Stimulated activated CD4-positive, alpha-beta T cell treated with anti-CD3 and anti-CD28 coated beads, Interleukin-2, amount 100 ng/mL, for 24 hours (primary cell): ENCODE measurements at places on chromosomes 7 and 10.

- DNase-seq: no peak
These were observed 36.6 kb upstream of the PLPP4 start for GRCh38 chr10:120420421-120420820.

DNA sequence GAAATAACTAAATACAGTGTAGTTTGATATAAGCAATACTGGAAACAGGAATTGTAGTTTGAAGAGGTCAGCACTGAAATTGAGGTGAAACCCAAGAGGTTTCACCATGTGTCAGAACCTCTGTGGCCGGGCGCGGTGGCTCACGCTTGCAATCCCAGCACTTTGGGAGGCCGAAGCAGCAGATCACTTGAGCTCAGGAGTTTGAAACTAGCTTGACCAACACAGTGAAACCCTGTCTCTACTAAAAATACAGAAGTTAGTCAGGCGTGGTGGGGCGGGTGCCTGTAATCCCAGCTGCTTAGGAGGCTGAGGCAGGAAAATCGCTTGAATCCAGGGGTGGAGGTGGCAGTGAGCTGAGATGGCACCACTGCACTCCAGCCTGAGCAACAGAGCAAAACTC lies 13.7 kb downstream of the AHCYL2 start:
- DNase-seq: no peak

DNA sequence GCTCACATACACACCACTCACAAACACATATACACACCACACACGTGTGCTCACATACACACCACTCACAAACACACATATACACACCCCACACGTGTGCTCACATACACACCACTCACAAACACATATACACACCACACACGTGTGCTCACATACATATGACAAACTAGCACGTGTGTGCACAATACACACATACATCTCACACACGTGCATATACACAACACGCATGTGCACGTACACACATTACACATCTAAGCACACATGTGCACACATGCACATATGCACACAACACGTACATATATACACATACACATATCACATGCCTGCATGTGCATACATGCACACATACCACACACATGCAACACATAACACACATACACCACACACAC lies 78.3 kb upstream of the FOXK1 start:
- no peak for DNase-seq

DNA sequence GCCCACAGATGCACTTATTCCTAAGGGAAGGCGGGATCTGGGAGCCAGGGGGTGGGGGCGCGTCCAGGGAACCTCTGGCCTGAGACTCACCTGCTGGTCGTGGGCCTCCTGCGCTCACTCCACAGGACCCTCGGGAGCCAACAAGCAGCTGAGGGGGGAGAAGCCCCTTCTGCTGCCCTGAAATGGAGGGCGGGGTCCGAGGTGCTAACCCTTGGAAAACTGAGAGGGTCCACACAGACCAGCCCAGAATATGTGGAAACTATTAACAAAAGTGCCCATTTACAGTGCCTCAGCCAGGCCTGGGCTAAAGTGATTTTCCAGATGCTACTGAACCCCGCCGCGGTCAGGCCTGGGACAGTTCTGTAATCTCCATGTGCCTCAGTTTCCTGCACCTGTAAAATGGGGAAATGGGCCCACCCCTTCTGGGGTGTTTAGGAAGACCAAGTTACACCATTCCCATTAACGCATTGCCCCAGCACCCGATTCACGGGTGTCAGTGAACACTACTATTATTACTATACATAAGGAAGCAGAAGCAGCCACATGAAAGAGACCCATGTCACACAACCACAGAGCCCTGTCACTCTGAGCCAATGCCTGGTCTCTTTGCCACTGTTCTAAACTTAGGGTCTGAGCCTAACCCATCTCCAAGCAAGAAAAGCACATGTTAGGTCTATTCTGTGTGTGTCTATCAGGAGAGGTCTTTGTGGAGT lies 630 bp upstream of the VSTM4 start:
- DNase-seq: peak; percentile 5

GRCh38 chr10:45224219-45224841 lies 91.1 kb downstream of the OR13A1 start:
- DNase-seq: no peak

DNA sequence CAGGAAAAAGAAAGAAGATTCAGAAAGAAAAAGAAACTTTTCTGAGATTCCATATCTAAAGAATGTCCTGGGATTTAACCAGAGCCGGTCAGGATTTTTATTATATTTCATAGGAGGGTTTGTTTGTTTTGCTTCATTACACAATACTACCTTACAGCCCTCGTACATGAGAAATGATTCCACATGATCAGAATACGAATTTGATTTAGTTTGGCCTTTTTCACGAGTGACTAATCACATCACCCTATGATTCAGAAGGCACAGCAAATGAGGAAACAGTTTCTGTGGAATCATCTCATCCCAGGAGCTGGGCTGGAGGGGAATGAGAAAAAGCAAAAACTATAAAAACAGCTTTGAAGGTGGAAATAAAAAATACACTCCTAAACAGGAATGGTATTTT lies 54.7 kb upstream of the VWC2 start:
- no peak for DNase-seq

DNA sequence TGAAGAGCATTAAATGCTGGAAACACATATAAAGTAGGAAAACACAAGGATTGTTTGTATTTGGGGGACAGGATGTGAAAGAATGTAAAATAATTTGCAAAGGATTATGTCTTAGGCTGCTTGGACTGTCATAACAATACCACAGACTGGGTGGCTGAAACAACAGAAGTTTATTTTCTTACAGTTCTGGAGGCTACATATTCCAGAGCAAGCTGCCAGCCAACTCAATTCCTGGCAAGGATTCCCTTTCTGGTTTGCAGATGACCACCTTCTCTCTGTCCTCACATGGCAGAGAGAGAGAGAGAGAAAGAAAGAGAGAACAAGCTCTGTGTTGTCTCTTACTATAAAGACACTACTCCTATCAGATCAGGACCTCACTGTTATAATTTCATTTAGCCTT lies 8.8 kb upstream of the LAMB4 start:
- DNase-seq: no peak

DNA sequence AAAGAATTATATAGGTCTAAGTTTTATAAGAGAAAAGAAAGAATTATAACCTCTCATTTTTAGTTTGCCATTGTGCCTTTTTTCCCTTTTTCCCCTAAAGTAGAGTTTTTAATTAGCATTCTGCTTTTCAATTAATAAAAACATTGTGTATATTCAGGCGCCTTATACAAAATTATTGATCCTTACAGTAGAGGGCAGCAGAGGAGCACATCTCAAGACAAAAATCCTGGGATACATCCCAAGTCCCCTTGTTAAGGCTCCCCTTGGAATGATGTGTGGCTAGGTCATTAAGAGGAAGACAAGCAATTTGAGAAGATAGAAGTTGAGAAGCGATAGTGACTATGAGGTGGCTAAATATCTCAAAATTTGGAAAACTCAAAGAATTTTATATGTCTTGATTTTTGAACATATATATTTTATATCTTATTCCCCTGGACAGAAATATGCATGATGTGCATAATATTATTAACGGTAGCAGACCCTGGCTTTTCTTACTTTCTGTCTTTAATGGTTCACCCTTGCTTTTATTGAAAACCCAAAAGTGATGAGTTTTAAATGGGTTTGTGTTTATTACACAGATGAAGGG lies 19.1 kb upstream of the TPK1 start:
- DNase-seq: no peak

DNA sequence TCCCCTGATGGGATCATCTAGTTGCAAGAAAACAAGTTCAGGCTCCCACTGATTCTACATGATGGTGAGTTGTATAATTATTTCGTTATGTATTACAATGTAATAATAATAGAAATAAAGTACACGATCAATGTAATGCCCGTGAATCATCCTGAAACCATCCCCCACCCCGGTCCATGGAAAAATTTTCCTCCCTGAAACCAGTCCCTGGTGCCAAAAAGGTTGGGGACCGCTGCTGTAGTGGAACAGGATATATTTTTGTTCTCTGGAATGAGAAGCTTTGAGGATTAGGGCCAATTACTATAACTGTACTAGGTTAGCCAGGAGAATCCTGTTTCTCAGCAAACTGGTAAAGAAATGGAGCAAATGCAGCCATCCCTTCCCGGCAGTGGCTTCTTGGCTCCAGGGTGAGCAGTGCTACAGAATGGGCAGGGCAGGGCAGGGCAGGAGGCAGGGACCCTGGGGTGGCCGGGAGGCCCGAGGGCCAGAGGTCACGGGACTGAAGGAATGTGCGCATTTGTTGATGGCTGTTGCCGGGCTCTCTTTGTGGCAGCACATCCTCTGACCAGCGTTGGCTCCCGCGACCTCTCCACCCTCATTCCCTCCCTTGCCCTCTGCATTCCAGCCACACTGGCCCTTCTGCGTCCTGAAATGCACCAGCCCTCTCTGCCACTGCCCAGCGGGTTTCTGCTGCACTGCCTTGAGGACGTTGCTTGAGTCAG lies 162.3 kb upstream of the NPS start:
- DNase-seq: no peak

GRCh38 chr7:43565786-43566185 lies 17.1 kb upstream of the STK17A start:
- DNase-seq: no peak

GRCh38 chr7:22819476-22819875 lies 3.2 kb downstream of the TOMM7 start:
- no peak for DNase-seq

DNA sequence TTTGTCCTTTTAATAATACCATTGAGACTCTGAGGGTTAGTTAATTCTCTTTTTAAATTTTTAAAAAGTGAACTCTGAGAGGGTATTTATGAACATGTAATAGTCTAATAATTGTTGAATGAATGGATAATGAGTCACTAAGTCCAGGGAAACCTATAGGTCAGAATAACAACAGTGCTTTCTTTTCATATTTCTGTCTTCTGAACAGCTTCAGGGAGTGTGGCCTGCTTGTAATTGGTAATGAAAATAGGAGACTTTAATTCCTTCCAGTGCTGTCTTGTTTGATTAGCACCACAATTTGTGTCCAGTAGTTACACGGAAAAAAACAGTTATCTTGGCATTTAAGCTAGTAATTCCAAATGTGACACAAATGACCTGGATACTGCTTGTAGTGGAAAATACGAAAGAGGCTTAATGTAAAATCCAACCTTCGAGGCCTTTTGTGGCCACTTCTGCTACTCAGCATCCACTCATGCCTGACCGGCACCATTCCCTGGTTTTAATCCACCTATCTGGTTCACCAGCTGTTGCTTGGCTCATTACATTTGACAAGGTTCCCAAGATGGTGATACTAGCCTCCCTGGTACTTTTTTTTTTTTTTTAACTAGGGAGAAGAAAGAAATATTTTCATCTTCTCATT lies 149.3 kb upstream of the IMMP2L start:
- no peak for DNase-seq

- no peak for DNase-seq
These were observed 20.6 kb downstream of the DNAJB6 start for GRCh38 chr7:157357129-157358040.

- DNase-seq: peak; percentile 6
These were observed 586 bp upstream of the AOC1 start for GRCh38 chr7:150851492-150852370.

- DNase-seq: no peak
These were observed 90.7 kb upstream of the C1QL3 start for GRCh38 chr10:16612115-16612980.

GRCh38 chr7:100095704-100096103 lies 5.5 kb downstream of the MCM7 start:
- no peak for DNase-seq

DNA sequence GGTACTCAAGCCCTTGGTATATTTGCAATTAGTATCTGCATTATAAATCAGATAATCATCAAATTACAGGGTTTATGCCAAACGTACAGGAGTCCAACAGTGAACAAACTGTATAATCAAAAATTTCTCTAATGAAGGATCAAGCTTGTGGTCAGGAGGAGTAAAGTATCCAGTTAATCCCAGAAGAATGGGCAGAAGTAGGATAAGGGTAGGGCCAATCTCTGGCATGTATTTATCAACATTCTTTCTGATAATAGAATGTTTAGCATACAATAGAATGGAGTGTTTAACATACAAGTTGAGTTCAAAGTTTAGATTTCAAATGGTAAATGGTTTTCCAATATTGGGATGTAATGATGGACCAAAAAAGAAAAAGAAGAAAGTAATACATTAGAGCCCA lies 103.0 kb downstream of the CALD1 start:
- DNase-seq: no peak

DNA sequence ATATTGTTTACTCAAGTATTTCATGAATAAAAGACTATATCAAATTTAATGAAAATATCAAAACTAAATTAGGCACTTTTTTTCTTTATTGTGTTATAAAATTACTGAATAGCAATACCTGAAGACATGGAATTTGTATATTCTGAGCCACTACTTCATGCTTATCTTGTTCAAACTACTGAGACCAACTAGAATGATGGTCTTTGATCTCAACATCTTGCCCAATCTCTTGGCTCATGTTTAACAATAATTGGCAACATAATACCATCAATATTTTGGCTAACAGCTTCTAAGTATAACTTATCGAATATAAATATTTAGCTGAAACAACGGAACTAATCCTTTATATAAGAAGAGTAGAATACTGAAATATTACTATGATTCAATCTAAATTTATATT lies 56.5 kb upstream of the AGMO start:
- no peak for DNase-seq

DNA sequence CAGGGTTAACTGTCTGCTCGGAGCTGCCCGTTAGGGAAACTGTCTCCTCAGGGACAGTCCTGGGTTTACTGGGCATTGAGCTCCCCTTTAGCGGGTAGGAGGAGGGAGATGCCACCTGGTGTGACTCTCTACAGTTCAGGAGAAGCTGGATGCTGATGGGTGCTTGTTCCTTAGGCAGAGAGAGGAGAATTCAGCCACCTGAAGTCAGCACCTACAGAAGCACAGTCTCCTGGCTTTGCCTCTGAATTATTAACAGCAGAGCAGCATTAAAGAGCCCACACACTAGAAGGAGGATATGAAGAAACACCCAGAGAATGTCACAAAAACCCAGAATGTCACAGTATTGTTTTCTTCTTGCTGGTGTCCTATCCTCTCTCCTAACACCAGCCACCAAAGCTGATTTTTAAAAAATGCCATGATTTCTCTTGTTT lies 696 bp downstream of the GIMAP4 start:
- DNase-seq: no peak
